ENCODE measurements at places on chromosomes 6 and 20.

- DNase-seq: no peak
These were observed 36.6 kb downstream of the NKX2-4 start for GRCh38 chr20:21360705-21361104.

- no peak for DNase-seq
These were observed 5.5 kb downstream of the RFPL4B start for GRCh38 chr6:112352607-112353006.

DNA sequence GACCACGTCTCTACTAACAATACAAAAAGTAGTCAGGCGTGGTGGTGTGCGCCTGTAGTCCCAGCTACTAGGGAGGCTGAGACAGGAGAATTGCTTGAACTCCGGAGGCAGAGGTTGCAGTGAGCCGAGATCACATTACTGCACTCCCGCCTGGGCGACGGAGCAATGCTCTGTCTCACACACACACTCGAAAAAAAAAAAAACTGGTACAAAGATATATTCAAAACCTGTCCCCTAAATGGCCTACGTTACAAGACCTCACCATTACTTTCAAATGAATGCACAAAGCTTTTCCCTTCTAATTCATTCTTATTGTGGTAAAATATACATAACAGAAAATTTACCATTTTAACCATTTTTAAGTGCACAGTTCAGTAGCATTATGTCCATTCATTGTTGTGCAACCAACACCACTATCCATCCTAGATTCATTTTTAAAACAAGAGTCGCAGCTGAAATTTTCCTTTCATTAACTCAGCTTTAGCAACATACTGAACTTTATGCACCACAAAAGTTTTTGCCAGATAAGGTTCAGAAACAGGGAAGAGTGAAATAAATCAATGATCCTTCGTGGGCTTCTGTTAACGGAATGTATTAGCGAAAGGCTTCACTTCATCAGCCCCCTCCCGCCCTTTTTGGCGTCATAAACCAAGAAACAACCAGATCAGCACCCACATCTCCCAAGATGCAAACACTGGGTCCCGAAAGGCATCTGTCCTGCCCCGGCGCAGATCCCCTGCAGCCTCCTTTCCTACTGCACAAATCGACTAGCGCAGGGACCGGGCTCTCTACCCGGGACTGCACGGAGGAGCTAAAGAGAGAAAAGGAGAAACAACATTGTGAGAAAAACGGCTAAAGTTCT is 825 bp upstream of the FAM135A start:
- DNase-seq: no peak

GRCh38 chr6:17450397-17450796 is 57.0 kb downstream of the CAP2 start:
- DNase-seq: no peak

DNA sequence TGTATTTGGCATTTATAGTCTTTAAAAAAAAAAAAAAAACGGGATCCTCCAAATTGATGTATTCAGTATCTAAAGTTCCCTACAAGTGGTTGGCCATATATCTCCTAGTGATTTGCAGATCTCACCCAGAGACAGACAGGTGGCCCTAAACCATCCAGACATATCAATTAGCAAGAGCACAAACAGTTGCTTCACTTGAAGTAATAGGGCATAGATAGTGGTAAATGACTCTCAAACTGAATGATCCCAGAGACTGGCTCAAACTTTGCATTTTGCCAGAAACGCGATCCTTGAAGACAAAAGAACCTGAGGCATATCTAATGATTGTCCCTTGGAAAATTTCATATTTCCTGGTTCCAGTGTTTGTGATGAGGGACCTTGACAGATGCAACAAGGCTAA is 54.6 kb downstream of the HMGCLL1 start:
- no peak for DNase-seq

- no peak for DNase-seq
These were observed 8.1 kb downstream of the NELFCD start for GRCh38 chr20:58989196-58989595.

- DNase-seq: peak; percentile 20
These were observed 278.3 kb upstream of the PLCB4 start for GRCh38 chr20:8790442-8791074.

Measured in adrenal gland (tissue), 19 donors.